ENCODE measurements at places on chromosomes 11 and 22. TPM values are rescaled to one million over a fixed set of nuclear protein-coding genes. Genes with fewer than 3 reads are reported as not detected.

DNA sequence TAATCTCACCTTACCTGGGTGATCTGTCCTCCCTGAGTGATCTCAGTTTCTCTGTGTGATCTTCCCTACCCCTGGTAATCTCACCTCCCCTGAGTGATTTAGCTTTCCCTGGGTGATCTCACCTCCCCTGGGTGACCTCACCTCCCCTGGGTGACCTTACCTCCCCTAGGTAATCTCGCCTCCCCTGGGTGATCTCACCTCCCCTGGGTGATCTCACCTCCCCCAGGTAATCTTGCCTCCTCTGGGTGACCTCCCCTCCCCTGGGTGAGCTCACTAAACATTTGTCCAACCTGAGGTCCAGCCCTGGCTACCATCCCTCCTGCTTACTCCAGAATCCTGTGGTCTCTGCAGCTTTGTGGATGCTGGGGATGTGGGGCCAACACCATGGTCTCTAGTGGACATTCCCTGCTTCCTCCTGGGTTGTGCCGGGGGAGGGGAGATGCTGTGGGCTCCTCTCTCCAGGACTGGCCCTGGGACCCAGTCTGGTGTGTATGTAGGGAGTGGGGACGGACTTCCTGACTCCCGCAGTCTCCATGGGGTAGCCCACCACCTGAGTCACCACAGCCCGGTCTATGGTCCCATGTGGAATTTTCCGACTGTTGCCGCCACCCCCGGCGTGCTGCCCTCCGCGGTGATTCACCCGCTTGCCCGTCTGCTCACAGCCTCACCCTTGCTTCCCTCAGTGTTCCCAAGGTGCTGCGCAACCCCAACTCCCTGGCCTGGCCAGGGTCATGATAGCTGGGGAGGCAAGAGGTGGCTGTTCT is 9.9 kb downstream of the LSP1 start:
- peak; percentile 72 for DNase-seq

The RAB3IL1 gene
- 0.91 TPM for total RNA-seq

DNA sequence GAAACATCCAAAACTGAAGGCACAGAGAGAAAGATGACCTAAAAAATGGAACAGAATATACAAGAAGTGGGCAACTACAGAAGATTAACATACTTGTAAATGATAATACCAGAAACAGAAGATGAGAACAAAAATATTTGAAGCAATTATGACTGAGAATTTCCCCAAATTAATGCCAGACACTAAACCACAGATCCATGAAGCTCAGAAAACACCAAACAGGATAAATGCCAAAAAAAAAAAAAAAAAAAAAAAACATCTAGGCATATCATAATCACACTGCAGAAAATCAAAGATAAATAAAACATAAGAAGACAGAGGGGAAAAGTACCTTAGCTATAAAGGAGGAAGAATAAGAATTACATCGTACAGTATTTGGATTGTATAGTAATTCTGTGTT is 65.3 kb downstream of the JAM3 start:
- DNase-seq: no peak

DNA sequence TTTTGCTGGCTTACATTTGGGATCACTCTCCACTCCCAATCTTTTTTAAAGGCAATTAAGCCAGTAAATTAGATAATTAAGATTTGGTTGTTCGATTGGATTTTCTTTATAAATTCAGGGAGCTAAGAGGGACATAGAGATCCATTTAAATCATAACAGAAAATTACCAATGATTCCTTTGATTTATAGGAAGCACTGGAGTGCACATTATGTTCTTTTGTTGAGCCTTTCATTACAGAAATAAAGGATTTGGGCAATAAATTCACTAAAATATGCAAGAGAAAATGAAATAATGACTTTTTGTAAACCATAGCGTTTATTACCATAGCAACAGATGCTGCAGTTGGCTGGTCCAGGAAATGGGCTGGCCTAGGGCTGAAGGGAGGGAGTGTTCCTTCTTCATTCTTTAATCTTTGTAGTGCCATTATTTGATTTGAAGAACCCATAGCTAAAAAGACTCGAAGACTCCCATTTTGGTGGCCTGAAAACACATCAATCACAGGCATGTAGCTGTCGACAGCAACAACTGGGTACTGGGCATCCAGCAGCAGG is 73.0 kb downstream of the C2CD3 start:
- no peak for DNase-seq

The BACE1-AS gene
- 6.8 TPM for total RNA-seq

The OR52I2 gene
- total RNA-seq: not detected

The MRGPRX4 gene
- not detected for total RNA-seq

Measured in astrocyte (in vitro differentiated cells and primary cell).